ENCODE measurements at places on chromosomes 3 and 15. TPM values are rescaled to one million over a fixed set of nuclear protein-coding genes. Genes with fewer than 3 reads are reported as not detected.
A peak's percentile ranks its signal among the peaks of the same experiment; 100 is the strongest.

Gene EPHB1
- 0.75 TPM for total RNA-seq

Gene MAGEL2
- 1.5 TPM for total RNA-seq

DNA sequence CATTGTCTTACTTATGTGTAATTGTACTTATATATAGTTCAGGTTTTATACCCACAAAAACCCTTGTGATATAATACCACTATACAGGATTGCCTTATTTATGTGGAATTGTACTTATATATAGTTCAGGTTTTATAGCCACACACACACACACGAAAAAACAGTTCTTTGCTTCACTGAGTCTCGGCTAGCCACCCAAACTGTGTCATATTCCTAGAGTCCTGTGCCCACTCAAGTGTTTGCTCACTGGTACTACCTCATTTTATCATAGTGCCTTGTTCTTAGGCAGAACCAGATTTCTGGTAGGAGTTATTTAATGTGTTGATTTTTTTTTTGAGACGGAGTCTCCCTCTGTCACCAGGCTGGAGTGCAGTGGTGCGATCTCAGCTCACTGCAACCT is 12.5 kb downstream of the RASA2 start:
- no peaks in the 10 kb centered on the region for H3K27me3 ChIP-seq
- DNase-seq, result no peak
- no peak overlapping the region for H3K4me3 ChIP-seq
- H3K36me3 ChIP-seq, result no peaks in the 10 kb centered on the region
- no peak overlapping the region for H3K27ac ChIP-seq

DNA sequence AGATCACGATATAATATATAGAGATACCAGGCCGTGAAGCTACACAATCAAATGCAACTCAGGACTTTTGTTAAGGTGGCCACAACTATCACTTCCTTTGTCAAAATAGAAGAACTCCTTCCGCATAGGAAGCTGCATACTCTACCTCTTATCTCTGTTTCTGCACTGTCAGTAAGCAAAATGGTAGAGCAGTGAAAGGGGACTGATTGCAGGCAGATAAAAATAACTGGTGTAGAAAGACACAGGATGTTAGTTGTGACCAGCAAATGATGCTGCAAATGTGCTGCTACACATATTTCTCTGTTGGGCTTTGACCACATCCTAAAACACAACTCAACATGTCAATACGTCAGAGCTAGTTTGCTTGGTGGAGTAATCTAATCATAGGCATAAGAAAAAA is 16.3 kb upstream of the TRAT1 start:
- no peak overlapping the region for H3K27ac ChIP-seq
- H3K36me3 ChIP-seq, result no peaks in the 10 kb centered on the region
- no peak overlapping the region for H3K4me3 ChIP-seq
- DNase-seq, result no peak

DNA sequence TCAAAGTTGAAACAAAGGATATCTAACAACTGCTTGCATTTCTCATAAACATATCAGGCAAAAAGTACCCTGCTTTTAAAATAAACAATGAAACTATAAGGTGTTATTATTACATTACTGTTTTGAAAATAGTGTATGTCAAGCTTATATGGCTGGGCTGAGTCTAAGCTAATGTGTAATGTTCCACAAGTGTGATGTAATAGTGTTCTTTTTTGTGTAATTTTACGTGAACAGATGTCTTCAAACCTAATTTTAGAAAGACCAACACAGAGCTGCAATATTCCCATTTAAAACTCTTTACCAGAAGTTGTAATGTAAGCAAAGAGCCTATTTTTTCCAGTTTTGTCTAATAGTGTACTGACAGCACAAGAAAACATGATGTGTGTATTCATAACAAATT is 34.0 kb downstream of the MINDY2 start:
- H3K27ac ChIP-seq, result no peak overlapping the region
- H3K27me3 ChIP-seq, result no peaks in the 10 kb centered on the region
- peaks cover 6% of the 10 kb centered on the region for H3K4me1 ChIP-seq
- H3K4me3 ChIP-seq, result no peak overlapping the region
- peaks cover 15% of the 10 kb centered on the region for H3K36me3 ChIP-seq

- H3K4me1 ChIP-seq, result no peaks in the 10 kb centered on the region
- no peak overlapping the region for H3K4me3 ChIP-seq
- no peak overlapping the region for H3K27ac ChIP-seq
These were observed 57.9 kb downstream of the CCDC33 start for GRCh38 chr15:74294010-74294409.

Gene COMMD4
- total RNA-seq, result 99.0 TPM

Gene HGD
- total RNA-seq, result 0.44 TPM

Gene XCR1
- total RNA-seq, result not detected

Gene ABI3BP
- total RNA-seq, result 175 TPM

Gene DNAJA4
- total RNA-seq, result not detected

DNA sequence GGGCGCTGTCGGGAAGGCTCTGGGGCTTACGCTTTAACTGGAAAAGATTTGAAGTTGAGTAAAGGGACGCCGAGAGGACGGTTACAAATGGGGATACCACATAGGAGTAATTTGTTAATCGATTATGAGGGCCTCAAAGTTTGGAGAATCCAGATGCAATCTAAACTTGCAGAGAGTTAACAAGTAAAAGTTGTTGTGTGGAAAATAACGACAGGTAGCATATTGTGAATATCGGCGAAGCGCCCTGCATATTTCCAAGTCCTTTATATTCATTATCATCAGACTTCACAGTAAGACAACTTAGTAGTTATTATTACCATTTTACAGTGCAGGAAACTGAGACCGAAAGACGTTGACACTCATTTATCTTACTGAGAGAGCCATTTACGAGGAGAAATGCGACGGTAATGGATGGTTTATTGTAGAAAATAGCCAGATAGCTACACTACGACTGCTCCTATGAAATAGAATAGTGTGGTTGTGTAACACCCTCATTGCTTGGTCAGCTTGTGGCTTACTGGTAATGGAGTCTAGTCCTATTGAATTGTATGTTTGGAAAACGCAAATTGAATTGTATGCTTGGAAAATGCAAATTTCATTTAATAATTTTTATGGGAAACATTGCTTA is 700 bp downstream of the MKRN2 start:
- H3K27me3 ChIP-seq, result peaks cover 7% of the 10 kb centered on the region
- H3K4me3 ChIP-seq, result peak overlapping the region; percentile 90
- no peak for DNase-seq
- peak overlapping the region; percentile 91 for H3K27ac ChIP-seq

DNA sequence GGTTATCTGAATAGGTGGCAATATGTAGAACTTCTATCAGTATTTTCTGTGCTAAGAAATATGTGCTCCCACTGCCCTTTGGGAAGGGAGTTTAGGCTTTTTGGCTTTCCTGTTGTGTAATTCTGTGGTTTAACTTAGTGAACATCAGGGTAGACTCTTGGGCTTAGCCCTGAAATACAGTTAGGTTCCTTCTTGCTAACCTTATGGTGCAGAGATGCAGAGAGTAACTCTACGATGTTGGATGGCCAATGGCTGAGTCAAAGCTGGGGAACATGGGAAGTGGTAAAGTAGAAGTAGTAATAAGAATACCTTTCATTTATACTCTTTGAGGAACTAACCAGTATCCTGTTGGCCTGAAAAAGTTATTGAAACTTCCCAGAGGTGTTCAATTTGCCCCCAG is 80.8 kb upstream of the IL12A start:
- no peaks in the 10 kb centered on the region for H3K36me3 ChIP-seq
- peaks cover 19% of the 10 kb centered on the region for H3K4me1 ChIP-seq
- DNase-seq, result no peak

- no peak overlapping the region for H3K4me3 ChIP-seq
- no peak overlapping the region for H3K27ac ChIP-seq
- H3K27me3 ChIP-seq, result no peaks in the 10 kb centered on the region
- DNase-seq, result no peak
- H3K36me3 ChIP-seq, result no peaks in the 10 kb centered on the region
- no peaks in the 10 kb centered on the region for H3K4me1 ChIP-seq
These were observed 229.5 kb downstream of the NR1D2 start for GRCh38 chr3:24174614-24175013.

DNA sequence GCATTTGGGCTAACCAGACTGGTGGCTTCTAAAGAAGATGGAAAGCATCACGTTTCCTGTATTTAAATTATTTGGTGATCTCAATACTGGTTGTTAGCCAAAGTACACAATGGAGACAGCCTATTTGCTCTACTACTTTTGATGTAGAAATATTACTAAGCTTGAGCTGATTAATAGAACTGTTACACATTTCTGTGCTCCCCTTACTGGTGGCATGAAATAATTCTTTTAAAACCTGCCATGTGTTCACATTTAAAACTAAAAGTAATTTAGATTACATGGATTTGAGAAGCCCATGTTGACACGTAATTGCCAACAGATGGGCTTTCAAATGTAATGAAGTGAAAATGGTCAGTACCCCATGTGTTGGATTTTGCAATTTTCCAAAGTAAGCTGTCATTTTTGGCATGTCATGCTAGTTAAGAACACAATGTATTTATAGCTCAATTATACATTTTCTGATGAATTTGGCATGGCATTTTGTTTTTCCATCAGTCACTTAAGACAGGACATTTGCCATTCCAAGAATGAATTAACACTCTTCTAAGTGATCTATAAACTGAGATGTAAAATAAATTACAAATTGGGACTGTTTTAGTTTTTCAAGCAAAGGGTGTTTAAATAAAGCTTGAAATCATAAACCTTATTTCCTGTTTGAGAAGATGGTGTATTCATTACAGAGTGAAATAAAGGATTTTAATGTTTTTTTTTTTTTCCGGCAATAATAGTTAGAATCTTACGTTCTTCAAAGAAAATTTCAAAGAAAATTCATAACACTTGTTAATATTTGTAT is 10.8 kb upstream of the RARRES1 start:
- peaks cover 8% of the 10 kb centered on the region for H3K36me3 ChIP-seq
- H3K27me3 ChIP-seq, result no peaks in the 10 kb centered on the region
- no peak overlapping the region for H3K4me3 ChIP-seq
- H3K27ac ChIP-seq, result no peak overlapping the region

Gene IGSF10
- 1.2 TPM for total RNA-seq

DNA sequence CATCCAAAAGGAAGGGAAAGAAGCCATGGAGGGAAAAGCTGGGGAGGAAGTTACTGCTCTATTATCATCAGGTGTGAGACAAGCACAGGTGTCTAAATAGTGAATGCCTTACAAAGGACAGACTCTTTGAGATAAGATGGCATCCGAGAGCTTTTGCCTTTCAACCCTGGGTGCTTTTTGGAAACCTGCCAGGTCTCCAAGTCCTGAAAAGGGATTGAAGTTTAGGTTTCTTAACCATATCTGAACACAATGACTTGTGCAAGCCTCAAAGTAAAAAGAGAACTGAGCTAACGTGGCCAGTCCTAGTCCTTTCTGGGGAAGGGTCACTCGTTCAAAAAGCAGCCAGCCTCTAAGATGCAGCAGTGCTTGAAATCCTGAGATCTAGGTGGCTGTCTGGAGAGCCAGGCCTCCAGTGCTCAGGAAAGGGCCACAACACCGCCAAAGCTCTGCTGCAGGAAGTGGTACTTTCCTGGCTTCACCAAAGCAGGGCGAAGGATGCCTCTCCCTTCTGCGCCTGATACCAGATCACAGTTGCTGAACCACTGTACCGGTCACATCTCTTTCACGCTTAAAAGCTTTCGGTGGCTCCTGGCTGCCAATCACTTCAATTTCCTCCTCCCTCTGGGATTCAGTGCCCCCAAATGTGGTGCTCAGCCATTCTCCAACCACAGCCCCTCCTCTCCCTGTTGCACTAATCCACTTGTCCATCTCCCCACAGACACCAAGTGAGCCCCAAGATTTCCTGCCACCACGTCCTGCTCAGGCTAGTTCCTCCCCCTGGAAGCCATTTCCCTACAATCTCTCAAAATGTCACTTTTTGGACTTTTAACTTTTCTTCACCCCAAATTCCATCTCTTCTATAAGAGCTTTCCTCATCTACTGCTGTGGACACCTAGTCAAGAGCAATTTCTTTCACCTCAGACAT is 104.1 kb upstream of the LPP start:
- H3K27ac ChIP-seq, result no peak overlapping the region
- H3K4me1 ChIP-seq, result peaks cover 45% of the 10 kb centered on the region
- H3K27me3 ChIP-seq, result no peaks in the 10 kb centered on the region
- DNase-seq, result no peak

- DNase-seq, result no peak
- H3K27ac ChIP-seq, result no peak overlapping the region
- H3K4me3 ChIP-seq, result no peak overlapping the region
- peaks cover 15% of the 10 kb centered on the region for H3K36me3 ChIP-seq
- peaks cover 7% of the 10 kb centered on the region for H3K4me1 ChIP-seq
These were observed 17.1 kb downstream of the HEXA start for GRCh38 chr15:72358650-72359171.

DNA sequence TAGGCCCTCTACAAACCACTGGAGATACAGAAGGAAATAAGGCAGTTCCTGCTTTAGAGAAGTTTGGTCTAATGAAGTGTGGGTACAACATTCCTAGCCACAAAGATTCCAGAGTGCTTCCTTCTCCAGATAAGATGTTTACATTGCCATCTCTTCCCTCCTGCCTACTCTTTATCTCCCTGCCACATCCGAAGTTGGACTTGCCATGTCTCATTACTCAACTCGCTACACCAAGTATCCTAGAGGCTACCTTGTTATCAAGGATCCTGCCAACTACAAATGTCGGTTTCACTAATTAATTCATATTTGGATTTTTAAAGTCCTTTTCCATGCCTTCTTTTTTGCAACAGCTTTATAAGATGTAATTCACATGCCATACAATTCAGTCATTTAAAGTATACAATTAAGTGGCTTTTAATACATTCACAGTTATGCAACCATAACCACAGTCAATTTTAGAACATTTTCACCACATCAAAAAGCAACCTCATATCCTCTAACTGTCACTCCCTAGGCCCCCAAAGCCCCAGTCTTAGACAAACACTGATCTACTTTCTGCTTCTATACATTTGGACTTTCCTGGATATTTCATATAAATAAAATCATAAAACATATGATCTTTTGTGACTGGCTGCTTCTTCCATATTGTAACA is 53.7 kb upstream of the CSTA start:
- peaks cover 11% of the 10 kb centered on the region for H3K27me3 ChIP-seq
- H3K4me1 ChIP-seq, result no peaks in the 10 kb centered on the region
- no peak overlapping the region for H3K27ac ChIP-seq
- H3K36me3 ChIP-seq, result no peaks in the 10 kb centered on the region
- DNase-seq, result no peak

DNA sequence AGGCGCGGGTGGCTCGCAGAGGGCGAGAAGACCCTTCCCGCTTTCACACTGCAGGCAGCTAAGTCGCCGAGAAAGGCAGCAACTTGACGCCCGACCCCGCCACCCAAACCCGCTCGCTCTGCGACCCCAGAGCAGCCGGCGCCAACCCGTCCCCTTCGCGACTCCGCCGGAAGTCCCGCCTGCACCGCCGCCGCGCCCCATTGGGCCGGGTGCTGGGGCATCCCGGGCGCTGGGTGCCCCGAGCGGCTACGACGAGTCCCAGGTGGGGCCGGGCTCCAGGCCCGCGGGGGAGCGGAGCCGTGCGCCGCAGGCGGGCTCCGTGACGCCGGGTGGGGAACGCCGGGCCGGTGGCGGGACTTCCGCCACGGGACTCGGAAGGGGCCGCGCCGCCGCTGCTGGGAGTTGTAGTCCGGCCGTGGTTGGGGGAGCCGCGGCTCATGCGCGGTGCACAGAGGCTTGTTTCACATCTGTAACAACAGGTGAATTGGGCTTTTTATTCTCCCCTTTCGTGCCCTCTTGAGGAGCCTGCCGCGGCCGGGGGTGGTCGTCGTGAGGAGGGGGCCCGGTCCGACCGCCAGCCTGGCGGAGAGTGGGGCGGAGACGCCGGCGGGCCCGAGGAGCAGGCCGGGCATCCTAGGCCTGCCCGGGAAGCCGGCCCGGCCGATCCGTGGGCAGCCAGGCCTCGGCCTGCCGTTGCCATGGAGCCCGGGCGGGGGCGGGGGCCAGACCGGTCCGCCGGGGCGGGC is at the start of gene DHX30:
Gene DHX30 (plus strand): TSS at position 405 of the 746 bp plus-strand sequence. CDS start 7,546 bp downstream, outside the sequence.
- peak within 1 kb of the TSS; percentile 96 for H3K27ac ChIP-seq
- peak; percentile 93 for DNase-seq
- H3K4me3 ChIP-seq, result peak within 1 kb of the TSS; percentile 94
- no peaks in the 10 kb centered on the region for H3K27me3 ChIP-seq
- peaks cover 2% of the 10 kb centered on the region for H3K36me3 ChIP-seq
- H3K4me1 ChIP-seq, result peaks cover 22% of the 10 kb centered on the region

Gene LRTM1
- total RNA-seq, result not detected

Data from osteocyte (in vitro differentiated cells).